Activated CD4-positive, alpha-beta memory T cell treated with anti-CD3 and anti-CD28 coated beads for 36 hours (primary cell): ENCODE measurements at places on chromosomes 7 and 10. TPM values are rescaled to one million over a fixed set of nuclear protein-coding genes. Genes with fewer than 3 reads are reported as not detected.

Gene FAM170B
- not detected for total RNA-seq

Gene UCMA
- not detected for total RNA-seq

Gene CNPY1
- total RNA-seq: not detected

Gene GLI3
- total RNA-seq: 0.02 TPM

Gene LRRTM3
- total RNA-seq: not detected

Gene TBX20
- total RNA-seq: not detected

Gene TMEM176A
- not detected for total RNA-seq

Gene POLR3A
- total RNA-seq: 17.0 TPM

Gene PDE6C
- not detected for total RNA-seq

Gene ZNF365
- total RNA-seq: 1.4 TPM

Gene SLC39A12
- total RNA-seq: not detected

Gene ARHGEF35
- 9.6 TPM for total RNA-seq

Gene RHOBTB1
- total RNA-seq: not detected

Gene PNLIPRP3
- total RNA-seq: not detected

Gene ZNF804B
- not detected for total RNA-seq

GRCh38 chr10:103533827-103534226, 40.3 kb downstream of the NEURL1 start:
- DNase-seq: no peak

DNA sequence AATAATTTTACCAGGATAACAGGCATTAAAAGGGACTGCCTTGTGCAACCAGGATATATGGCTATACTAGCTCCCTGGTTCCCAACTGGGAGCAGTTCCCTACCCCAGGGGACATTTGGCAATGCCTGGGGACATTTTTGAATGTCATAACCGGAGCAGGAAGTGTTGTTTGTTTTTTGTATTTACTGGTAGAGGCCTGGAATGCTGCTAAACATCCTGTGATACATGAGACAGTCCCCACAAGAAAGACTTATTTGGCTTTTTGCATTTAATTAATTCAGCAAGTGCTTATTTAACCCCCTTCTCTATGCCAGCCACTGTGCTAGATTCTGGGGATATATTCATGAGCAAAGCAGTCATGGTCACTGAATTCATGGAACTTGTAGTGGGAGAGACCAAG, 181.2 kb downstream of the BBS9 start:
- DNase-seq: no peak

- no peak for DNase-seq
Measured at GRCh38 chr10:58179238-58179637, 88.5 kb downstream of the IPMK start.

DNA sequence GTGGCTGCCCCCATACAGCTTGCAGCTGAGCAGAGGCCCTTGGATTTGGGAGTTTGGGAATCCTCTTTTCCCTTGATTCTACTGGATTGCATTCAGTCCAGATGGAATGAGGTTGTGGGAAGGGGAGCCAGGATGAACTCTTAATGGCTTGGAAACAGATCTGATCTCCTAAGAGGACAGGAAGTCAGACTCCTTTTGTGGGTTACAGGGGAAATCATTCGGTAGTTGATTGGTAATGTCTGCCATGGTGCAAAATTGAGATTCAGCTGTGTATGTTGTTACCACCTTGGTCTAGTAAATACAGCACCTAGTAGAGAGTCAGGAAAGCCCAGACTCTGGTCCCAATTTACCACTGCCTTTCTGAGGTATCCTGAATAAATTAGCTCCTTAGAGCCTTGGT, 144.2 kb upstream of the TNRC18 start:
- no peak for DNase-seq

DNA sequence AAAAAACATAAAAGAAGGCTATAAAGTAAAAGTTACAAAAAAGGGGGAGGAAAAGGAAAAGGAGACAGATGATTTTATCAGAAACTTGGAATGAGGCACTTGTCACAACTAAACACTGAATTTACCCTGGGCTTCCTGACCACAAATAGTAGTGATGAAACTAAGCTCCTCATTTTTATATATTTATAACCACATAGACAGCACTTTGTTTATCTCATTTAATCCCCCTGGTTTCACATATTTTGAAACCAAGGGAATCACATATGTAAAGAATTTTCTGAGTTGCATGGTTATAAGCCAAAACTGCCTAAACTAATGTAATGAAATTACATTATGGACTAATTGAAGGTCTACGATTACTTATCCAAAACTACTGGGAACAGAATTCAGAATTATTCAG, 39.6 kb upstream of the MET start:
- no peak for DNase-seq

GRCh38 chr10:70879207-70879606, 9.2 kb downstream of the PCBD1 start:
- no peak for DNase-seq

GRCh38 chr7:26397796-26398426, 106.2 kb downstream of the SNX10 start:
- no peak for DNase-seq

DNA sequence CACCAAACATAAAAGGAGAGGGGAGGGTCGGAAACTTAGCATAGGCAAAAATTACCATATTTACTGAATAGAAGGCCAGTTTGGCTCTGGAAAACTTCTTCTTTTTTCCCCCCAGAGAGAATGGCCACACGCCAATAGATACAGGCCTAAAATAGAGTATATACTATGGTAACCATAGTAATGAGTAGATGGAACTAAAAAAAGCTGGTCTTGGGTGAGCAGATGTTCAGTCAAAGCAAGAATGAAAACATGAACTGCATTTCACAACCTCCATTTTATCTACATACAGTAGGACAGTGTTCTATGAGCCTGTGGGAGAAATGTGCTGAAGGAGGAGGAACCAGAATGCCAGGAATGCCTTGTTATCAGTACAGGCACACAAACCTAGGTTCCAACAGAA, 141.7 kb upstream of the SEMA3A start:
- no peak for DNase-seq

- no peak for DNase-seq
Measured at GRCh38 chr7:129950191-129950932, 2.4 kb downstream of the UBE2H start.

- no peak for DNase-seq
Measured at GRCh38 chr10:127071126-127071525, 125.3 kb downstream of the INSYN2A start.

- no peak for DNase-seq
Measured at GRCh38 chr7:31253532-31253931, 87.0 kb downstream of the NEUROD6 start.

DNA sequence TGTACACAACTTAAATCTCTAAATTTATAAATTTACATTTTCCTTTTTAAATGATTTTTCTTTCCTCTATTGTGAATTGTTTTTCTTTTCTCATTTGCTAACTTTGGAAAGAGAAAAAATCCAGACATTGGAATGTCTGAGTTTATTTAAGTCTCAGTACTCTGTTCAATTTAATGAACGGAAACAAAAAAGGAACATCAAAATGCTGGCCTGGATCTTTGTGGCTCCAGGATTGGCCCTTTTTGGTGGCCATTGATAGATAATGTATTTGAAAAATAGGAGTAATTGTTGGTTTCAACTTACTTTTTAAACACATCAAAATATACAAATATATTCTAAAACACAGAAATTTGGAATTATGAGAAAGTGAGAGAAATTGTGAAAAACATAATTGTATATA, 336.0 kb downstream of the SUGCT start:
- DNase-seq: no peak

DNA sequence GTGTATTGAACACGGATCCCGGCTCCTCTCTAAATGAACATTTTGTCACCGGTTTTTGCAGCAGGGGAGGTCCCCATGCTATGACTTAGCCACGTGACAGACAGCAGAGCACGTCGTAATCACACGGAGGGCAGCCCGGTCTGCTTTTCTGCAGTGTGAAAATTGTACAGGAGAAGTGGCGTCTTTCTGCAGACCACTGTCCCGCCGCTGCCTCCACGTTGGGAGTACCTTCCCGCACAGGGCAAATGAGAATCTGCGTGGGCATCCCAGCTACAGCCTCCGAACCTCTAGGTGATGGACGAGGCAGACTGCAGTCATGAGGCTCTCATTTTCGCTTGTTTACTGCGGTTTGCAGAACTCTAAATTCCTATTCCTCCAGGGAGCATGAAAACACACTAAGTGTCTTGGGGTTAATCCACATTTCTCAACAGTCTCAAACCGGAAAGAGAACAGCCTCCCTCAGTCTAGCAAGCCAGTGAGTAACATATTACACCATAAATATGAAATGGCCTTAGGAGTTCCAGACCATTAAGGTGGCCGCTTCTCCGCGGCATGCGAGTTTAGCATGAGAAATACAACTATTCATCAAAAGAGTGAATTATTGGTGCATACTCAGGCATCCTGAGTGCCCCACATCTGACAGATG, 89.8 kb downstream of the TCERG1L start:
- DNase-seq: no peak

DNA sequence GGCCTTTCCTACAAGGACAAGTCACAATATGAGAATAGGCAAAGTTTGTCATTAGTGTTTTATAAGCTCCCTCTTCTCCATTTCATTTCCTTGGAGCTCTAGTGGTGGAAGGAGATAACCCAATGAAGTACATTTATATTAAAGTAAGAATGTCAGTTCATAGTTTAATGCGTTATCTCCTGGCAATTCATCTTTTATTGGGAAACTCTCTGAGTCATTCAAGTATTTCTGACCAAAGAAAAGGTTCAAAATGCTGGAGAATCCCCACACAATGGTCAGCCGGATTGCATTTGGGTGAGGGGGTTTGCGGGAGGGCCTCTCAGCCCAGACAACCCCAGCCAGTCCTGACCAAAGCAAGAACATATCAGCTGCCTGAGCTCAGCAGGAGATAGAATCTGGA, 321.5 kb upstream of the NRP1 start:
- no peak for DNase-seq

GRCh38 chr7:27133409-27134231, 3.1 kb upstream of the HOXA4 start:
- no peak for DNase-seq

- no peak for DNase-seq
Measured at GRCh38 chr10:8114741-8115617, 60.5 kb downstream of the GATA3 start.

GRCh38 chr7:101555269-101555920, 73.7 kb downstream of the MYL10 start:
- no peak for DNase-seq

- DNase-seq: no peak
Measured at GRCh38 chr10:91294134-91294906, 73.9 kb downstream of the PCGF5 start.

DNA sequence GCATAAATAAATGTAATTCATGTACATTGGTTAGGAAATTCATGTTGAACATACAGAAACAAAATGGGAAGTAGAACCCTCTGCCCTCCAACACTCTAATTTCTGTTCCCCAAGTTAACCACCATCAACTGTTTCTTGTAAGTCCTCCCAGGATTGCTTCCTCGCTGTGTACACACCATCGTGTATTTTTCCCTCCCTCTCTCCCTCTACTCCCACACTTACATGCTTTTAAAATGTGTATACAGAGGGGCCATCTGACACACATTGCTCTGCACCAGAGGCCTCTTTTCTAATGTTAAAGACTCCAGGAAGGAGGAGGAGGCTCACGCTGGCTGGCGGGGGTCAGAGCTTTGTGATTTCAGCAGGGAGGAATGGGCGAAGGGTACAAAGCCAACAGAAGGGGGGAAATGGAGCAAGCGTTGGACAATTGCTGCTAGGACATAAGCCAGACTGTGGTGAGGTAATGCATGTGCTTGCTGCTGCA, 1.9 kb upstream of the EPHA1 start:
- DNase-seq: no peak

GRCh38 chr10:6401558-6402348, 178.3 kb downstream of the PRKCQ start:
- DNase-seq: peak; percentile 71

GRCh38 chr7:87213252-87213651, 6.3 kb downstream of the TMEM243 start:
- no peak for DNase-seq

- DNase-seq: no peak
Measured at GRCh38 chr7:90165724-90166123, 11.5 kb downstream of the STEAP1 start.

GRCh38 chr10:30502266-30503060, 68.5 kb downstream of the MAP3K8 start:
- DNase-seq: peak; percentile 51

DNA sequence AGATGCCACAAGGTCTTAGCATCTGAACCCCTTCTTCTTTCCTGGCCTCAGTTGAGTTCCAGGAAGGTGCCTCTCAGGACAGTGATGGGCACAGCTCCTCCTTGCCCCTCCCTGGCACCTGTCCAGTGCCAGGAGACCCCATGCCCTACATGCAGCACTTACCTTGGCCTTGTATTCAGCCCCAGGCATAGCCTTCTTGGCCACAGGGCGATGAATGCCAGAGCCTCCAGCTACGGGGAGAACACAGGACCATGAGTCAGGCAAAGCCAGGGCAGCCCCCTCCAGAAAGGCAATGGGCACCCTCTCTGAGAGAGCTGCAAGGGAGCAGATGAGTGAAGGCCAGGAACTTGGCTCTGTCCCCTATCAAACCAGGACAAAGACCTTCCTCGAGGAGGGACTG, 24.3 kb upstream of the FRAT2 start:
- no peak for DNase-seq

GRCh38 chr10:71648933-71649320, 70.7 kb downstream of the C10orf105 start:
- DNase-seq: no peak

DNA sequence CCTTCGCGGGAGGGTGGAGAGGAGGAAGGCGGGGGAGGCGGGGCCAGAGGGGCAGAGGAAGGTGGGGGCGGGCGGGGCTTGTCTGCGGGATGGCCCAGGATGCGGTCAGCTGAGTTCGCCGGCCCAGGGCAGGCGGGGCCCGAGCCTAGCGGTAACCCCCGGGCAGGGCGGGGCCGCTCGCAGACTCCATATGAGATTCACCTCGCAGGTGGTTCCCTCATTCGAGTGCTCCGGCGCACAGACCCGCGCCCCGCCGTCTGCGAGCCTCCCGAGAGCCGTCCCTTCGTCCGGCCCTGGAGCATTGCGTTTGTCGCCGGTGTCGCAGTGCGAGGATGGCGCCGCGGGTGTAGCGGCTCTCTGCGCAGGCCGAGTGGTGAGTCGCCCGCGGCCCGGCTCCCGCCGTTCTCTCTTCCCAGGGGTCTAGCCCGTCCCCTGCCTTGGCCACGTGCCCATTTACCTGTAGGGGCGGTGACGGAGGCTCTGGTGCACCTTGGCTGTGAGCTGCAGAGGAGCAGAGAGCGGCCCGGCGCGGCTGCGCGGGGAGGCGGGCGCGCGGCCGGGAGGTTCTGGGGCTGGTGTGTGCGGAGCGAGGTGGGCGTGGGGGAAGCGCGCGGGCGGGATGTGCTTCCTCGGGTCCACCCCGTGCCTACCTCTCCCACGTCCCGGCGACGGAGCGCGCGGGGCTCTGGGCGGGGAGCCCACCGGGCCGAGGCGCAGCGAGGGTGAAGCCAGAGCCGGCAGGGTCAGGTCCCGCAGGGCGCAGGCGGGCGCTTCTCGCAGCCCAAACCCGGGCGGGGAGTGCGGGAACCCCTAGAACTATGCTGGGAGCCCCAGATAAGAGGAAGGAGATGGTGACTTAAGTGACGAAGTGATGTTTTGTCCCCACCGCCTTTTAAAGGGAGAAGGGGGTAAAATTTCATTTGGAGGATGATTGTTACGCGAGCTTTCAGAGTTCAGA, at the start of gene UPP1:
Gene UPP1, plus strand, starts transcription at position 220 of the 958 bp plus-strand sequence. CDS start 5,519 bp downstream, outside the sequence.
- DNase-seq: peak; percentile 95

DNA sequence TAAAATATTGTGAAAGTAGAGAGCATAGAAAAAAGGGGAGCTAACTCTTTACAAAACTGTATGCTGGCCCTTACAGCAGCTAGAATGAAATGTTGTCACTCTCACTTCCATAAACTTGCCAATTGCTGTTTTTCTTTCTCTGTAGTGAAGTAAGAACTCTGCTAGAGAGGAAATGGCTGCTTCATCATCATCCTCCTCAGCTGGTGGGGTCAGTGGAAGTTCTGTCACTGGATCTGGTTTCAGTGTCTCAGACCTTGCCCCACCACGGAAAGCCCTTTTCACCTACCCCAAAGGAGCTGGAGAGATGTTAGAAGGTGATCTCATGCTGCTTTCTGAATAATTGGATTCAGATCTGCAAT, 7.6 kb upstream of the ASCC1 start:
- DNase-seq: peak; percentile 41
